ENCODE measurements at places on chromosomes 12 and 14. TPM values are rescaled to one million over a fixed set of nuclear protein-coding genes. Genes with fewer than 3 reads are reported as not detected.

- H3K4me3 ChIP-seq: no peak overlapping the region
- H3K27ac ChIP-seq: no peak overlapping the region
- no peaks in the 10 kb centered on the region for H3K27me3 ChIP-seq
- no peaks in the 10 kb centered on the region for H3K36me3 ChIP-seq
- H3K4me1 ChIP-seq: peaks cover 19% of the 10 kb centered on the region
- DNase-seq: no peak
These were observed 99.3 kb downstream of the PELI2 start for GRCh38 chr14:56217380-56218045.

The SLC6A12 gene
- 0.76 TPM for total RNA-seq

DNA sequence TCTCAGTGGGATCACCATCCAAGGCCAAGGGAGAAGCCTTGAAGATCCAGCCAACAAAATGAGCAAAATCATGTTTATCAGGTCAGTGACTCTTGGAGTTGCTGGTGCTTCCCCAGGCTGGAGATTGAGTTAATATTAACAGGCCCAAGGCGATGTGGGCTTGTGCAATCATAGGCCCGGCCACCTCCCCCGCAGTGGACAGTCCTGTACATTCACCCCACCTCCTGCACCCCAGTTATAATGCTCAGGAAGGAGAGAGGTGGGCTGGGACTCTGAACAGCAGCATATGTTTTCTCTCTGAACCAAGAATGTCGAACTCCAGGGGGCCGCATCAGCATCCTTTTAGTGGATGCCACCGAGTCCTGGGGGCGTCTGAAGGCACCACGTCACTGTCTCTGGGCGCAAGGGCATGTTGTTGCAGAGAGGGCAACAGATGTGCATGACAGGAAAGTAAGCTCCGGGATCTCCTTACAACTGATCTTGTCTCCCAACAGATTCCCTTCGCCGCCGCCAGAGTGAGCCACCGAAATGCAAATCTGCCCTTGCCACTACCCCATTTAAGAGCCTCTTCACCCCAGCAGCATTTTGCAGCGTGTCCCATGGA lies 32.2 kb upstream of the SERPINA6 start:
- peak overlapping the region; percentile 20 for H3K27ac ChIP-seq
- peak; percentile 69 for DNase-seq
- H3K4me3 ChIP-seq: no peak overlapping the region
- 0 out of 2 replicates have a peak, but pooled peaks cover 3% of the 10 kb centered on the region for H3K36me3 ChIP-seq
- H3K4me1 ChIP-seq: peaks cover 16% of the 10 kb centered on the region

The GYS2 gene
- not detected for total RNA-seq

The SMCO3 gene
- total RNA-seq: not detected

The ESRRB gene
- 1.4 TPM for total RNA-seq

DNA sequence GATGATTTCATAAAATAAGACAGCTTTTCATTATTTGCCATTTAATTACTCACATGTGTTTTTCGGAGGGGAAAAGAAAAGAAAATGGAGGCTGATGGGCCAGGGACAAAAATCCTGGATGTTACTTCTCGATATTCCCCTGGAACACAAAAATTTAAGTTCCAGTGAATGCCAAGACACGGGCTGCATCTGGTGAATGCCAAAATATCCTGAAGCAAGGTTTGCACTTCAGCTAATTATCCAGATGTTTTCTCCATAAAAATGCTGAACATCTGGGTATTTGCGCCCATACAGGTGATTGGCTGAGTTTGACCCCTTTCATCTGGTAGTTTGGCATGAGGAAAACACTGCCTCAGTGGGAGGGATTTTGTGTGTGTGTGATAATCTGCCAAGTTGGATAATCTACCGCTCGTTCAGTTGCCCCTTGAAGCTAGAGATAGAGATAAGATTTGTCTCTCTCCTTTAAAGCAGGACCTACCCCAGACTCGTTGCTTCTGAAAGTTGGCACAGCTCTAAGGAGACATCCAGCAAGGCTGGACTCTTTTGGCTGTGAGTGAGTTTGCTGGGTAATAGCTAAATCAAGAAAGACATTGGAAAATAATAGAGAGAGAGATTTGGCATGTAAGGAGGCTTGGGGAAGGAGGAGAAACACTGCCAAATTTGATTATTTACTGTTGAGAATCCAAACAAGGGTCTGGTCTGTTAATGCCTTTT lies 390.0 kb downstream of the EGLN3 start:
- no peaks in the 10 kb centered on the region for H3K27me3 ChIP-seq
- no peak overlapping the region for H3K4me3 ChIP-seq
- no peak overlapping the region for H3K27ac ChIP-seq
- H3K4me1 ChIP-seq: peaks cover 39% of the 10 kb centered on the region
- no peaks in the 10 kb centered on the region for H3K36me3 ChIP-seq

DNA sequence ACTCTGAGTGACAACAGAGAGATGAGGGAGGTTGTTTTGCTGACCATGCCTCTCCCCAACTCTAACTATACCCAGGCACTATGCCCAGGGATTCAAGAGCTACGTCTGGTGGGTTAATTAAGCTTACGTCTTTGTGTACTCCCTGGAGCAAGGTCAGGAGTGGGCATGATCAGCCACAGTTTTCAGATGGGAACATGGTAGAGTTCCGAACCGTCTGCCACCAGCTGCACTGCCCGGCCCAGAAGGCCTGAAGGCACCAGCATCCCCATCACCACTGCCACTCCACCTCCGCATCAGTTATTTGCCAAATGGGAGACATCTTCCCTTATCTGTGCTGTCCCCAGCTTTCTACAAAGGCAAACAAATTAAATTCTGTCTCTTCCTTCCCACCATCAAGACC lies 11.1 kb upstream of the GPX2 start:
- peaks cover 25% of the 10 kb centered on the region for H3K36me3 ChIP-seq
- H3K4me1 ChIP-seq: peaks cover 39% of the 10 kb centered on the region
- no peak for DNase-seq
- no peaks in the 10 kb centered on the region for H3K27me3 ChIP-seq

The LAG3 gene
- 2.6 TPM for total RNA-seq

The BICDL1 gene
- total RNA-seq: 23.1 TPM

- H3K36me3 ChIP-seq: no peaks in the 10 kb centered on the region
- no peak overlapping the region for H3K27ac ChIP-seq
- H3K4me1 ChIP-seq: peaks cover 51% of the 10 kb centered on the region
- DNase-seq: no peak
These were observed 111.1 kb upstream of the AMIGO2 start for GRCh38 chr12:47190905-47191304.

DNA sequence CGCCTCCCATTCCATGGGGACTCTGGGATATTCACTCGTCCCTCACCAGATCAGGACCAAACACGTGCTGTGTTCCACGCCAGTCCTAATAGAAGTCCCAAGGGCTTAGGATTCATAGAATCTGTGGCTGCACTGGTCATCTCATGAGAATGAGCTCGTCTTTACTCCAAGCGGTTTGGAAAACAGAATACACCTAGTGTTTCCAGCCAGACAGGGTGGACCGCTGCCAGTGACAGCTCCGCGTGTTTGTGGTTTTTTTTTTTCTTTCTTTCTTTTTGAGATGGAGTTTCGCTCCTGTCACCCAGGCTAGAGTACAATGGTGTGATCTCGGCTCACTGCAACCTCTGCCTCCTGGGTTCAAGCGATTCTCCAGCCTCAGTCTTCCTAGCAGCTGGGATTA lies 75.1 kb downstream of the GLT1D1 start:
- peaks cover 29% of the 10 kb centered on the region for H3K36me3 ChIP-seq
- peaks cover 2% of the 10 kb centered on the region for H3K27me3 ChIP-seq
- no peaks in the 10 kb centered on the region for H3K4me1 ChIP-seq
- H3K27ac ChIP-seq: no peak overlapping the region

- no peak for DNase-seq
- no peak overlapping the region for H3K27ac ChIP-seq
- H3K36me3 ChIP-seq: no peaks in the 10 kb centered on the region
- H3K4me1 ChIP-seq: peaks cover 36% of the 10 kb centered on the region
- H3K4me3 ChIP-seq: no peak overlapping the region
These were observed 55.7 kb downstream of the TRIM9 start for GRCh38 chr14:51039252-51039651.

The CFAP54 gene
- 0.32 TPM for total RNA-seq

DNA sequence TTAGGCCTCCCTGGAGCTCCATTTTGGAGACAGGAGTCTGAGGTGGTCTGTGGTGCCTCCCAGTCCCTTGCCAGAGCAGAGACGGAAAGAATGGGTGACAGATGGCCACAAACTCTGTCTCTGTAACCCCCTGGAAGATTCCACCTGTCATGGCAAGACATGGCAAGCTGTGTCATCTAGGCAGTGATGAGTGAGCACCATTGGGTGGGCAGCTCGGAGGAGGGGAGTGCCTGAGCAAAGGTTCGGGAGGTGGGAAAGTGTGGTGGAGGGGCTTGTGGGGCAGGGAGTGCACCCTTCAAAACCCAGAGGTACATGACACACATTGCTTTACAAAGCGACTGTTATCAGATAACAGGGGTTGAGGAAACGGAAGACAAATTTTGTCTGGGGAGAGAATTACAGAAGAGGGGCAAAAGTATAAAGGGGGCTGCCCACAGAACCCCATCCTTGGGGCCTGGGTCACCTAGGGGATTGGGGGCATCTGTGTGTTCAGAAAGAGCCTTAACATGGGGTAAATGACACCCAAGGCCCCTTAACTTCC lies 3.5 kb downstream of the RIN3 start:
- H3K27ac ChIP-seq: no peak overlapping the region
- H3K4me3 ChIP-seq: no peak overlapping the region
- H3K36me3 ChIP-seq: no peaks in the 10 kb centered on the region
- no peak for DNase-seq
- H3K27me3 ChIP-seq: peaks cover 41% of the 10 kb centered on the region

- no peak overlapping the region for H3K27ac ChIP-seq
- H3K4me3 ChIP-seq: no peak overlapping the region
- H3K27me3 ChIP-seq: peaks cover 2% of the 10 kb centered on the region
- DNase-seq: no peak
- no peaks in the 10 kb centered on the region for H3K36me3 ChIP-seq
- H3K4me1 ChIP-seq: peaks cover 6% of the 10 kb centered on the region
These were observed 7.7 kb downstream of the AHNAK2 start for GRCh38 chr14:104970231-104971068.

DNA sequence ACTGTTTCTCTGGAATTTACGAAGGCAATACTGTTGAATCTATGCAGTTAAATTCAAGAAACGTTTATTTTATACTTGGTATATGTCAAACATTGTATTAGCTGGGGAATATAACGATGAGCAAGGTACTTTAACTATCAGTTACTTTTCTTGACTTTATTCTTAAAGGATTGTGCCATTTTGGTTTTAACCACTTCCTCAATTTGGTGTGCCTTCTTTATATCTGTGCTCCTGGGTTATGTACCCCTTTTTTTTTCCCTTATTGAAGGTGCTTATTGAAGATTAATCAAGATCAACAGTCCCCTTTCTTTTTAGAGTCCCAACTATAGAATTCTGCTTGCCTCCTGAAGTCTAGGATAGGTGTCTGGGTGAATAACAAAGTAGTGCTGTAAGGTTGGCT lies 5.8 kb downstream of the RAB21 start:
- peaks cover 19% of the 10 kb centered on the region for H3K36me3 ChIP-seq
- H3K27me3 ChIP-seq: no peaks in the 10 kb centered on the region
- H3K4me1 ChIP-seq: peaks cover 32% of the 10 kb centered on the region
- H3K4me3 ChIP-seq: no peak overlapping the region

DNA sequence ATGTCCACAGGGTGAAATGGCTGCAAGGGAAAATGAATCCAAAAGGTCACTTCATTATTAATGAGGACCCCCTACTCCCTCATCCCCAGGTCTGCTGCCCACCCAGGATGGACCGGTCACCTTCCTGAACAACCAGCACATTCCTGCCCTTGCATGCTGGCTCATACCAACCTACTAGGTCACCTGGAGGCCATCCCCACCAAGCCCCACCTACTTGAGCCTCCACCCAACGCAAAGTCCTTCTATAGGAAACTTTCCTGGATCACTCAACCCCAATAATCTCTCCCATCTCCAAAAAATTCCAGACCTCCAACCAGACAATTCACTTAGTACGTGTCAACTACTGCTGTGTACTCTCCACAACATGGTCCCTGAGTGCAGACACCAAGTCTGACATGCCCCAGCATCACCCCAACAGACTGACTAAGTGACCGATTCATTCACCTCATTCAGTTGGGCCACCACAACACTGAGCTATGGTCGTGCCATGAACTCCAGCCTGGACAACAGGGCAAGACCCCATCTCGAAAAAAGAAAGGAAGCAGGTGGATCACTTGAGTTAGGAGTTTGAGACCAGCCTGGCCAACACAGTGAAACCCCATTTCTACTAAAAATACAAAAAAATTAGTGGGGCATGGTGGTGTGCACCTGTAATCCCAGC lies 18.1 kb downstream of the CLMN start:
- H3K27me3 ChIP-seq: no peaks in the 10 kb centered on the region
- no peak for DNase-seq
- no peaks in the 10 kb centered on the region for H3K36me3 ChIP-seq
- H3K4me1 ChIP-seq: peaks cover 16% of the 10 kb centered on the region
- H3K27ac ChIP-seq: no peak overlapping the region
- no peak overlapping the region for H3K4me3 ChIP-seq

- peaks cover 32% of the 10 kb centered on the region for H3K4me1 ChIP-seq
- H3K36me3 ChIP-seq: no peaks in the 10 kb centered on the region
- H3K27me3 ChIP-seq: peaks cover 2% of the 10 kb centered on the region
- no peak overlapping the region for H3K27ac ChIP-seq
- no peak overlapping the region for H3K4me3 ChIP-seq
- no peak for DNase-seq
These were observed 456.9 kb upstream of the SYT1 start for GRCh38 chr12:78407722-78408121.

The LMNTD1 gene
- total RNA-seq: not detected

- H3K4me1 ChIP-seq: peaks cover 46% of the 10 kb centered on the region
- no peak overlapping the region for H3K4me3 ChIP-seq
- no peaks in the 10 kb centered on the region for H3K36me3 ChIP-seq
- H3K27ac ChIP-seq: no peak overlapping the region
- DNase-seq: no peak
These were observed 2.5 kb downstream of the HNRNPA1 start for GRCh38 chr12:54282949-54283593.

DNA sequence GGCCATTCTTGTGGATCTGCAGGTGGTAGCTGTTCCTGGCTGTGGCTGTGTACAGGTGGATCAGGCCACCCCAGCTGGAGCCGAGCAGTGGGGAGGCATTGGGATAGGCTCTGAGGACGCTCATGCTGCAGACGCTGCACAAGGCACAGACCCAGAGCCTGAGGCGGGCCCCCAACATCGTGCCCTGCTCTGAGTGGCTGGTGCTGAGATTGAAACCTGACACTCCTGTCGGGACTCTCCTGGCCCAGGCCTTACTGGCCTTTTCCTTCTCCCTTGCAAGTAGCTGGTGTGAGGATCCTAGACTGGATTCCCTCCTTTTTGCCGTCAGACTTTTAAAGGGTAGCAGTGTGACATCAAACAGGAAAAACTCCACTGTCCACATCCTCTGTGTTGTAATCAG lies at the start of gene FGF23:
TSS of gene FGF23 (minus strand) at position 308 of the 400 bp plus-strand sequence. CDS start at position 178, 130 bp downstream.
- peak within 1 kb of the TSS; percentile 27 for H3K27ac ChIP-seq
- H3K27me3 ChIP-seq: peaks cover 10% of the 10 kb centered on the region
- no peaks in the 10 kb centered on the region for H3K36me3 ChIP-seq

- H3K4me3 ChIP-seq: no peak overlapping the region
- peaks cover 17% of the 10 kb centered on the region for H3K36me3 ChIP-seq
- H3K4me1 ChIP-seq: no peaks in the 10 kb centered on the region
- no peak overlapping the region for H3K27ac ChIP-seq
- H3K27me3 ChIP-seq: 0 out of 2 replicates have a peak, but pooled peaks cover 3% of the 10 kb centered on the region
These were observed 236.1 kb downstream of the AEBP2 start for GRCh38 chr12:19675361-19675760.
